ENCODE measurements at places on chromosomes 2 and 18.

- DNase-seq, result no peak
Observed at GRCh38 chr2:47656715-47657600, 126.0 kb upstream of the MSH6 start.

DNA sequence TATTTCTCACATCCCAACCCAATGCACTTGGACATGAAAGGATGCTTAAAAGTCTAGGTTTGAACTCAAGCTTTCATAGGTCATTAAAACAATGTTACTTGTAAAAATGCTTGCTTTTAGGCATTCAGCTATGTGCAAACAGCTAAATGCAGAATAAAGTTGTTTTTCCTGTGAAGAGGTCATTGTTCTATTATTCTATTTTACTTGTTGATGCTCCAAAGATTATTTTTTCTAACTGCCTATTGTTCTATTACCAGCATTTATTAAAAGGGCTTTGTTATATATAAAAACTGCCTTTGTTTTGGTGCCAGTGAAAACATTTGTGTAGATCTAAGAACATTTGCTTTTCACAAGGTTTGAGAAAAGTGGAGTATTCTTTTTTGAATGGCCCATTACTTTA, 49.4 kb downstream of the TMEM178A start:
- DNase-seq, result no peak

DNA sequence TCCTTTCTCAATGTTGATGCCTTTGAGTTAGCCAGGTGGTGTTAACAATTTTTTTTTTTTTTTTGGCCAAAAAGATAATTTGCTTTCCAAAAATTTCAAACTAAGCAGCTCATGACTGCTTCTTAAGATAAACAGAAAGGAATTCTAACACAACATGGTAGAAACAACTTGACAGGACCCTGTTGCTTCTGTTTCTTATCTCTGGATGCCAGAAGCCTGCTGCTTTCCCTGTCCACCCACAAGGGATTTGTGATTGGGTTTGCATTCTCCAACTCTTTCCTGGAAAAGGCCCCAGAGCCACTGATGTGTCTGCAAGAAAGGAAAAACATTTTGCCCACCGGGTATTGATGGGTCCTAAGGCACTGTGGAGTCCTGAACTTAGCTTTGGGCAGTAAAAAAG, 217.2 kb upstream of the PKDCC start:
- no peak for DNase-seq

- DNase-seq, result no peak
Observed at GRCh38 chr18:68532328-68532885, 182.5 kb downstream of the TMX3 start.

DNA sequence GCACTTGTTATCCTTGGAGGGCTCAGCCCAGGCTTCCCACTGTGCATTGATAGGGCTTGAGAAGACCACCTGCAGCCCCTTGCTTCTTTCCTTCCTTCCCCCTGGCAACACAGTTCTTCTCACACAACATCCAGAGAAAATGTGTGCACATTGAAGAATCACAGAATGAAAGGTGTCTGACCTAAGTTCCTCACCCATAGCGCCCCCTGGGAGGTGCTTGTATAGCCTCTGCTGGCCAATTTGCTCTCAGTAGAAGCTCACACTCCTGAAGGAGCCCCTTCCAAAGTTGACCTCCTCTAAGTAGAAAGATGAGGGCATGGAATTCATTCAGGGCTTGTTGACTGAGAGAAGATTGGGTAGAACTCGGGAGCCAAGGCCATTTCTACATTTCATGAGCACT, 758.4 kb upstream of the KLHL29 start:
- no peak for DNase-seq

GRCh38 chr2:3141696-3142095, 235.9 kb downstream of the EIPR1 start:
- DNase-seq, result no peak

- DNase-seq, result no peak
Observed at GRCh38 chr2:55910077-55910476, 13.5 kb downstream of the EFEMP1 start.

- peak; percentile 19 for DNase-seq
Observed at GRCh38 chr2:173823543-173823939, 141.6 kb downstream of the SP3 start.

GRCh38 chr2:169734169-169734847, 676 bp downstream of the KLHL23 start:
- DNase-seq, result no peak

- DNase-seq, result no peak
Observed at GRCh38 chr2:25009954-25010353, 31.9 kb upstream of the EFR3B start.

- DNase-seq, result no peak
Observed at GRCh38 chr2:241849616-241850543, 8.8 kb downstream of the PDCD1 start.

- DNase-seq, result no peak
Observed at GRCh38 chr2:10237392-10238321, 65.0 kb upstream of the HPCAL1 start.

DNA sequence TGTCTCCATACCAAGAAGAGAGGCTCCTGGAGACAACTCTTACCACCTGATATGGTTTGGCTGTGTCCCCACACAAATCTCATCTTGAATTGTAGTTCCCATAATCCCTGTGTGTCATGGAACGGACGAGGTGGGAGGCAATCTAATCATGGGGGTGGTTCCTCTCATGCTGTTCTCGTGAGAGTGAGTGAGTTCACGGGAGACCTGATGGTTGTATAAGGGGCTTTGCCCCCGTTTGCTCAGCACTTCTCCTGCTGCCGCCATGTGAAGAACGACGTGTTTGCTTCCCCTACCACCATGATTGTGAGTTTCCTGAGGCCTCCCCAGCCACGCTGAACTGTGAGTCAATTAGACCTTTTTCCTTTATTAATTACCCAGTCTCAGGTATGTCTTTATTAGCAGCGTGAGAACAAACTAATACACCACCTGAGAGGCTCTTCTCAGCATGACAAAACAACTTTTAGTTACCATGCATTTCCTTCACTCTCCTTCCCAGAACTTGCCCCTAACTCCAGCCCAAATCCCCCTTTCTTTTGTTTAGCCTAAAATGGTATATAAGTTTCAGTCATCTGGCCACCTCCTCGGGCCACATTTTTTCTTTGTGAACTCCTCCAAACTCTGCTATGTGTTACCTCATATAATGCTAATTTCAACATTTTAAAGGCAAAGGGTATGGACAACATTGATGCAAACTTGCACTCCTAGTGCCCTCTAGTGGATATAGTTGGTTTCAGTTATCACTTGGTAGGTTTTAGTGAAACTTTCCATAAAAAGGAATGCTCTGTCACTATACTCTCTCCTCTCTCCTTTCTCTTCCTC, 58.6 kb upstream of the SLC25A52 start:
- peak; percentile 8 for DNase-seq

DNA sequence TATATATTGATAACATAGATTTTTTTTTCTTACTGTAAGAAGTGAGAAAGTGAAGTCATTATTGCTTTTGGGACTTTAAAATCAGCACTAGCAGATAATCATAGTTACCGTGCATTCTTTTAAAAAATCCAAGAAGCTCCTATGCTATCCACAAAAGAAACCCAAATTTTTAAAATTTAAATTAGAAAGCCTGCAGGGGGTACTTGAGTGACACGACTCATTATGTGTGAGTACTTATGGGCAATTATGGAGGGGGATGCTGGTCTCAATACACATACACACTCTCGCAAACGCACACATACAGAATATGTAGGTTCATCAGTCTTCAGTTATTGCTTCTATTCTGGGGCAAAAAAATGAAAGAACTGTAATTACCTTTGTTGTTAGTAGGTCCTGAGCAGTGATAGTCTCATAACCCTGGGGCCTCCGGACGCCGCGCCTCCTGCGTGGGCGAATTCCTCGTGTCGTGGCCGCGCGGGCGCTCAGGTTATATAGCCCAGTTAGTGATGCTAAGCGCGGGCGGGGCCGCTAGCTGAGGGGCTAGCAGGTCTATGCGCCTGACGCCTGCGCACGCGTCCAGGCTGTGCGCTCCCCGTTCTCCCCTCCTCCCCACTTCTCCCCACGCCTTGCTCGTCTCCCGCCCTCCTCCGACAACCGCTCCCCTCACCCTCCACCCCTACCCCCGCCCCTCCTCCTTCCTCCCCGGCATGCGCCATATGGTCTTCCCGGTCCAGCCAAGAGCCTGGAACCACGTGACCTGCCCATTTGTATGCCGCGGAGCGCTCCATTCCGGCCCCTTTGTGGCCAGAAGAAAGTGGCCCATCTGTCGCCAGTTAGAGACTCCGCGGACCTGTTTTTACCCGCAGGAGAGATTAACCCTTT, at the start of gene NEUROD1:
Gene NEUROD1 (minus strand): TSS at position 463 of the 882 bp plus-strand sequence. CDS start 1,657 bp downstream, outside the sequence.
- peak; percentile 41 for DNase-seq

DNA sequence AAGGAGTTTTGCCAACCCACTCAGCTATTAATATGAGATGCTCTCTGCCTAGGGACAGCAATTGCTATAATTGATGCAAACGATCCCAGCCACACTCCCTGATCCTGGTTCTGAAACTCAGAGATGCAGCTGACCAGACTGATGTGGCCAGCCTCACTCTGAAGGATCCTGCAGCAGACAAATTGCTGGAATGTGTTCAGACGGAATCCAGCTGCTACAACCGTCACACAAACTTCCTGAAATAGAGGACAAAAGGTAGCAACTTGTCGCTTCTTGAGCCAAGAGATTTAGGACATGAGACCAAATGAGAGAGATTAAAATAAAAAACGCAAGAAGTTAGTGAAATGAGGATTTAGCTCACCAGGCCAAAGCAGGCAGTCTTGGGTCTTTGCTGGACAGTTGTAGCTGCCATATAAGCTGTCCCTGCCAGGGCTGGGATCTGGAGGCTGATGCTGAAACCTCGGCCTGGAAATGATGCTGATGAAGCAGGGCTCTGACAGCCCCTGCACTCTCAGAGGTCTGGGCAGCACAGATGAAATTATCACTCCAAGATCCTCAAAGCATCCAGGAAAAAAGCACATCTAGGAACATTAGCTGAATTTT, 8.3 kb upstream of the YWHAQ start:
- no peak for DNase-seq

GRCh38 chr18:5518899-5519371, 24.9 kb downstream of the EPB41L3 start:
- no peak for DNase-seq

GRCh38 chr2:61726456-61727209, 127.2 kb downstream of the FAM161A start:
- no peak for DNase-seq

DNA sequence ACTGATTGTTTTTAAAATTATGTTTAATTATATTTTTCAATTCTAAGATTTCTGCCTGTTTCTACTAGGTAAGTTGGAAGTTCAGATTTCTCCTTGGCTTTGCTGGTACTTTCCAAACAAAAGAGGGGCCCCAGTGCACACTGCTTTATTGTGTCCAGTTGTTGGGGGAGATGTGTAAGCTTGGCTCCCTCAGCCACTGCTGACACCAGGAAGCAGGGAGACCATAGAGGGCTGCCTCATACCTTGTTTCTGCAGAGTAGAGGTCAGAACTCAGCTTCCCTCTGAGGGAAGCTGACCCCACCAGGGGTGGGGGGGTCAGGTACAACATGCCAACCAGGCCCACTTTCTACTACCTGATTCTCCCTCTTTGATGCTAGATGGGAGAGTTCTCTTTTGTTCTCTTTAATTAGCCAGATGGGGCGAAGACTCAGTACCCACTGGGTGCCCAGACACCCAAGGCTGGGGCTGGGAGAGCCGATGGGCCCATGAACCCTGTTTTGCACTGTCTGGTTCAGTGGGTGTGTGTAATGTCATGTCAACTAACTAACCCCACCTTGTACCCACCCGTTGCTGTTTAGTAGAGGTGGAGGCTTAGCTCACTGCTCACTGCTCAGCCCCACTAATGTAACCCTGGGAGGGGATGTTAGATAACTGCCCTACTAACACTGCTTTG, 14.7 kb downstream of the BCL2L11 start:
- DNase-seq, result no peak

DNA sequence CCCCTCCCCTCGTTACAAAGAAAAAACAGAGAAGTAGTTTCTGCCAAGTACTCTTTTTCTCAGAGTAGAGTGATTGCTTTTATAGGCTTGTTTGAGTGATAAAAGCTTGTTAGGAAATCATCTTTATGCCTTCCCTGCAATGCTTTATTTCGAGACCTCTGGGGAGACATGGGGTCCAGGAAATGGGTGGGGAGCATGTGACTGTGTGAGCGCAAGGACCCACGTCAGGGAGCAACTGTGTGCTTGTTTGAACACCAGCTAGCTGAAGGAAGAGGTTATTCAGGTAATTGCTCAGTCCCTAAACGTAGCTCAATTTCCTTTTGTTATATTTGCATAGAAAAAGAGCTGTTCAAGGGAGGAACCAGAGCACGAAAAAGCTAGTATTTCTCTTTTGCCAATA, 187.3 kb downstream of the FAM210A start:
- DNase-seq, result peak; percentile 57

DNA sequence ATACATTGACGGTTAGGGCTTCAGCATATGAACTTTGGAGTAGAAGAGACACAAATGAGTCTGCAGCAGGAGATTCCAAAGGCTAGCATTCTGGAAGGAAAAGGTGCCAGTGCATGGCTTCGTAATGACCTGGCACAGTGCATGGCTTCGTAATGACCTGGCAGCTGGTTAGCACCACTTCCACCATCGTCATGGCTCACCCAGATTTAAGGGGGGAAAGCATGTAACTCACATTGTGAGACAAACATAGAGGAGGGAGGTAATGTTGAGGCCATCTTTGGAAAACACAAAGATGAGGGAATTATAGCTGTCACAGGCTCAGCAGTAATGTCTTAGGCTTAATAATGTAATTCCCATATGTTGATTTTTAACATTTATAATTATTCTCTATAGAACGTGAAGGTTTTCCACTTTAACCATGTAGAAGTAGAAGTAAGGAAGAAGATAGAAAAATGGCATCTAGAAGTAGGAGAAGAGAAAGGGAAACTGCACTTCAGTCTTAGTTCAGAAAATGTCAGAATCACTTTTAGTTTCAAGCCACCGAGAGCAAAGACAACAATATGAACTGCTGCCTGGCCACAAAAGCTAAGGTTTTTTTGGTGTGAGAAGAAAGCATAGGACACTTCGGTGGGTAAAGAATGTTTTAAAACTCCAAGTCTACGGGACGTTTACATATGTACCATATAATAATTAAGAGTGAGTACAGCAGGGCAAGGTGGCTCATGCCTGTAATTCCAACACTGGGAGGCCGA, 6.8 kb upstream of the STK25 start:
- no peak for DNase-seq

DNA sequence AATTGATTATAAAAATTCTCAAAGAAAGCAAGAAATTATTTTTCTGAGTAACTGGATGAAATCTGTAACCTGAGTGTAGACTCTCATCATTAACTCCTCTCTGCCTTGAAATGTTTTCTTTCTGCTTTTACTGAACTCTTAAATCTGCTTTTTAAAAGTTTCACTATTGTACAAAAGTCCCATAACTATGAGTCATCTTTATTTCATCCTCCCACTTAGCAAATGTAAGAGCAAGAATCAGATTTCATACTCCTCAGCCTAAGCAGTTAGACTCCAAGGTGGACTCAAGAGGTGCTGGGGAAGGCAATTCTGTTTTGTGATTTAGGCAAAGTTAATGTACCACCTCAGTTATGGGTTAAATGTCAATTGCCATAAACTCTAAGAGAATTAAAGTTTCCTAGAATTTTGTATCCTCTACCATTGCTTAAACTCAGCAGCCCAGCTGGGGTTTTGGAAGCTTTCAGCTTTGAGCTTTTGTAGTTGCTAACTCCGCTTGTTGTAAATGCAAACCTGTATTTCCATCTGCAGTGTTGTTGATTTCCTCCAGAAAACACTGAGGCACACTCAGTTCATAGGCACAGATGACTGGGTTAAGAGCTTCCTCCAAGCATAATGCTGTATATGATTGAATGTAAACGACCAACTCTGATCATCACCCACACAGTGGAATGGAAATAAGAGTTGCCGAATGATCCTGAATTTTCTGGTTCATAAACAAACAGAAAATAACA, 268.8 kb downstream of the ARHGAP15 start:
- no peak for DNase-seq

GRCh38 chr2:46410273-46411244, 68.8 kb upstream of the TMEM247 start:
- DNase-seq, result peak; percentile 42

- DNase-seq, result no peak
Observed at GRCh38 chr2:70888923-70889715, 46.6 kb upstream of the ATP6V1B1 start.

Measured in NCI-H2029 treated with DMSO at 0.1 percent for 48 hours (cell line).